ENCODE measurements at places on chromosomes 6 and 20.

- no peak for DNase-seq
Observed at GRCh38 chr6:168625602-168626001, 184.6 kb downstream of the SMOC2 start.

- peak; percentile 83 for DNase-seq
Observed at GRCh38 chr6:134373282-134373922, 55.5 kb upstream of the SGK1 start.

DNA sequence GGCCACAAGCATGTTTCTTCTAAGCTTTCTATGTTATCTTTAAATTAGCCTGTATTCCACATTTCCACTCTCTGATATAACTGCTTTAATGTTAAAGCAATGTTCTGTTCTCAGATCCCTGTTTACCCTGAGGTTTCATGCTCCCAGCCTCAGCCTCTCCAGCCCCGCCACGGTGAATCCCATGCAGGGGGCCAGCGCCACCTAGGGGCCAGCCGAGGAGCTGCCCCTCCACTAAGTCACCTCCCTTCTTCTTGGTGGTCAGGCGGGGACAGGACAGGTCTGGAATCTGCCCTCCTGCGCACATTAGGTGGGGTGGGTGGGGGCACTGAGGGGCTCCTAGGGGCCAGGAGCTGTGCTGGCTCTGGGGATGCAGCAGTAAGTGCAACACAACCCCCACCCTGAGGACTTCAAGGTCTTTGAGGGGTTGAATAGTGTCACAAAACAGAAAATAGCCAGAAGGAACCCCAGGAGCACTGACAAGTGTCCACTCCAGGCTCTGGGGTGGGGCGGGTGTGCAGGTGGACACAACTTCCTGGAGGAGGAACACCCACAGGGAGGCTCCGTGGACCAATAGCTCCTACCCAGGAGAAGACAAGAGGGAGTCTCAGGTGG lies 61.6 kb downstream of the RAB44 start:
- DNase-seq: peak; percentile 81

DNA sequence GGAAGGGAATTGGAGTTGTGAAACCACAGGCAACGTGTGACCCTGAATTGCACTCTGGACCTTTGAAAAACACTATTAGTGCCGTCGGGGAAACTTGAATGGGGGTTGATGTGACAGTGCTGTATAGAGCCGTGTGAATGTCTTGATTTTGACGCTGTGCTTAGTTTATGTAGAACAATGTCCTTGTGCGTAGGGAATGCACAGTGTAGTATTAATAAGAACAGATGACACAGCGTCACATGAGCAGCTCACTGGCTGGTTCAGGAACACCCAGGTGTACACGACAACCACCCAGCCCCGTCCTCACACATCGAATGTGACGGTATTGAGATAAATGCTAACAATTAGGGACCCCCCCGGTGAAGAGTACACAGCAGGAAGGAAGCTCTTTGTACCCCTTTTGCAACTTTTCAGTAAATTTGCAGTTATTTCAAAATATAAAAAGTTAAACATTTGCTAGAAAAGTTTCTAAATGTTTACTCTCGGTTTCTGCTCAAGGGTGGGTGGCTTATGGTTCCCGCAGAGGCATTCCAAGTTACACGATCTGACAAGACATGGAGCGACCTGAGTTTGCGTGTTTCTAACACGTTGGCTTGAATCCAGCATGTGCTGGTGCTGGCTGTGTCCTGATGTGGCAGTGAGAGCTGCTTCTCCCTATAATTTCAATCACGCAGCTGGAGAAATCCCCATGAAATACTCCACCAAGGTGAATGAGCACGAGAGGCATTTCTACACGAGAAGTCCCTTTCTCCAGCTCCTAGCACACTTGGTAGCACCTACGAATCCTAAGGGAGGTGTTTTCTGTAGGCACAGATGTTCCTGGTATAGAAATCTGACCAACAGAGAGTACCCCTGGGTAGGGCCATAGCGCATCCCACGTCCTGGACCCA lies 208.0 kb upstream of the EXOC2 start:
- DNase-seq: no peak

DNA sequence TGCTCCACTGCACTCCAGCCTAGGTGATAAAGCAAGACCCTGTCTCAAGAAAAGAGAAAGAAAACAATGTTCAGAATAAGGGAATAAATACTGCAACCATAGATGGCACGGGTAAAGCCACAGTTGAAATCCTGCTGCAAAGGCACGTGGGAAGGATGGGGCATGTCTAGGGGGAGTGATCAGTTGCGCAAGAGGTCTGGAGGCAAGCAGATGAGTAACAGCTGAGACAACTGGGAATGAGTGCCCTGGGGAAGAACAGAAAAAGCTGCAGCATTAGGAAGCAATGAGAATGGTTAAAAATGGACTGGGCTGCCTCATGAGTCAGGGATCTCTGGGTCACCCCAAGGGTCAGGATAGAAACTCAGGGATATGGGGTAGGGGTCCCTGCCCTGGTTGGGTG lies 96.3 kb downstream of the GMPR start:
- DNase-seq: peak; percentile 96

- no peak for DNase-seq
Observed at GRCh38 chr6:36986704-36987047, 680 bp upstream of the MTCH1 start.

DNA sequence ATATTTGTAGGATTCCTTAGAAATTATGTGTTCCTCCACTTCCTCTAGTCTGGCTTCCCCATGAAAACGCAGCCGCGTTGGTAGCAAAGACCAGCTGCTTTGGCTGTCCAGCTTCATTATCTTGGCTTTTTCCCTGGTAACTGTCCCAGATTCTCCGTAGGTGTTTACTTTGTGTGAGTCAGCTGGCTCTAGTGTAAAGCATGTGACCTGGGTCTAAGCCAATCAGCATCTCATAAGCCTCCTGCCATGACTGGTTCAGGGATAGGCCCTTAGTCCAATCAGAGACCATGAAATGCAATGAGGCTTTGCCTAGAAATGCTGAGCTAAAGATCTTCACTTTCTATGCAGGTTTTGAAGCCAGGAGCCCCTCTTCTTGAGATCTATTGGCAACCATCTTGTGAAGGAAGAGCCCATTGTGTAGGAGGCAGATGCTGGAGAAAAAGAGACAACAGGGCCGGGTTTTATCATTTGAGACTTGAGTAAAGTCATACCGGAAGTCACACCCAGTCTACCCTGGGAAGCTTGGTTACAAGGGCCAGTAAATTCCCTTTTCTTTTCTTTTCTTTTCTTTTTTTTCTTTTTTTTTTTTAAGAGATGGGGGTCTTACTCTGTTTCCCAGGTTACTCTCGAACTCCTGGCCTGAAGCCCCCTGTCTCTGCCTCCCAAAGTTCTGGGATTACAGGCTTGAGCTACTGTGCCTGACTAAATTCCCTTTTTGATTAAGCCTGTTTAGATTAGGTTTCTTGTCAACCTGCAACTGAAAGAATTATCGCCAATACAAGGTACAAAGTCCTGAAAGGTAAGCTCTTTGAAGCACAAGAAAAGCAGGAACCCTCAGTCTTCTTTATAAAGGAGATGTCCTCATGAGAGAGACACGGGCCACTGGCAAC lies 256.5 kb upstream of the RREB1 start:
- peak; percentile 91 for DNase-seq

DNA sequence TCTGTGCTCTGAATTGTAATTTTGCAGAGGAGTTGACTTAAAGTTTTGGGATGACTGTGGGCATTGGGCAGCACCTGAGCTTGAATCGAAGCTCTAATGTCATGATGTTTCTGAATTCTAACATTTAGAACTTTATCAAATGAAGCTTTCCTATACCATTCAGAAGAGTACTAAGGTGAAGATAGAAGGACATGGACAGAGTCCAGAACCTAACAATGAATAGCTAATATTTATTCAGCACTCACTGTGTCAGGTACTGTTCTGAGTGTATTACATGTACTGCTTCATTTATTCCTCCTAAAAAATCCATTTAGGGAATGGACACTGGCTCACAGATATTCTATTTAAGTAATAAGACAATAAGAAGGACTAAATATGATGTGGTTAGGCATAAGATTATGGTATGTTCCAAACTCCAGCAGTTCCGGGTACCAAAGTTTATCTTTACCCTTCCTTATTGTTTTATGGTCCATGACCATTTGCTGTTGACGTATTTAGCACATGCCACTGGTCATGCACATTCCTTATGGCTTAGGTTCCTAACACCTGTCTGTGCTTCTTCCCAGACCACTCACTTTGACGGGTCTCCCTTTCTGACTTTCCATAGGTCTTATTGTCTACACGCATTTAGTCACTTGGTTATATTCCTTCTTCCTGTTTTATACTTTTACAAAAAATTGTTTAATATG lies 20.3 kb downstream of the BCKDHB start:
- no peak for DNase-seq

GRCh38 chr20:48725555-48725991 lies 102.2 kb downstream of the PREX1 start:
- DNase-seq: no peak

- DNase-seq: no peak
Observed at GRCh38 chr6:137265561-137266308, 46.5 kb upstream of the IFNGR1 start.

DNA sequence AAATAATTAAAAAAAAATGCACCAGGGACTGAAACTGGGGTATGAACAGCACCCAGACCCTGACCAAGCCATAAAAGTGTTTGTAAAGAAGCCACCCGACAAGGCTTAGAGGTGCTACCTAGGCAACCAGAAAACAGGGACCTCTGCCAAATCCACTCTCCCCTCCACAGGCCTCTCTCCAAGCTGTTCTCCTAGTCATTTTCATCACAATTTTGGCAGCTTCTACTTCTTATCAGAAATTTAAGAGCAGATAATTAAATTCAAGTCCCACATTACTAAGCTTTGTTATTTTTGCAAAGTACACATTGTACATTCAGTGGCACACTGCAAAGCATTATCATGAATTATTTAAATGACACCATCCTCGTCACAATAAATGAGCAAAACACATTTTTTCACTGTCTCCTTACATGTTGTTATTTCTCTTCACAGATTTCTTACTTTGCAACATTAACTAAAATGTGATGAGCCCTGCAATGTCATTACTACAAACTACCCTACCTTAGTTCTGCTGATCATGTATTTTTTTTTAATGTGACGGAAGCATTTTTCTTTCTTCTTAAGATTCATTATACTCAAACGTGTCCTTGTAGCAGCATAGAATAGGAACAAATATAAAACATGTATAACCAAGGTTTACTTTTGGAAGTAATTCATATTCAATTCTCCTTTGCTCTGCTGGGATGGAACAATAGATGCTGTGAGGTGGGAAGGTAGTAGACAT lies 38.1 kb downstream of the ECT2L start:
- no peak for DNase-seq

DNA sequence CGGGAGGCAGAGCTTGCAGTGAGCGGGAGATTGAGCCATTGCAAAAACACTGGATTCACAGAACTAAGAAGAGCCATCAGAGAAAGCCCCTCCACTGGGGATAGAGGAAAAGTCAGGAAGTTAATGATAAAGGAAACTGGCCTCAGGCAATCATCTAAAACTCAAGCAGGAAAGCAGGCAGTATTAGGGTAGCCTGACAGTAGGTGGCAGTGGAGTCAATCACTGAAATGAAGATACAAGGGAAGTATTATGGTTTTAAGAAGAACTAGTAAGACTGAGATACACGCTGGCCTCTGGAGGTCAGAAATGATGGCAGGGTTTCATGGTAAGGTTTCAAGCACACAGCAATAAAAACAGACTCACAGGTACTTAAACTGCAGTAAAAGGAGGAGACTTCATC lies 578.3 kb downstream of the HACE1 start:
- peak; percentile 11 for DNase-seq

GRCh38 chr6:106287215-106287614 lies 38.3 kb downstream of the ATG5 start:
- DNase-seq: peak; percentile 72

- DNase-seq: no peak
Observed at GRCh38 chr20:16069389-16070010, 503.7 kb downstream of the KIF16B start.

DNA sequence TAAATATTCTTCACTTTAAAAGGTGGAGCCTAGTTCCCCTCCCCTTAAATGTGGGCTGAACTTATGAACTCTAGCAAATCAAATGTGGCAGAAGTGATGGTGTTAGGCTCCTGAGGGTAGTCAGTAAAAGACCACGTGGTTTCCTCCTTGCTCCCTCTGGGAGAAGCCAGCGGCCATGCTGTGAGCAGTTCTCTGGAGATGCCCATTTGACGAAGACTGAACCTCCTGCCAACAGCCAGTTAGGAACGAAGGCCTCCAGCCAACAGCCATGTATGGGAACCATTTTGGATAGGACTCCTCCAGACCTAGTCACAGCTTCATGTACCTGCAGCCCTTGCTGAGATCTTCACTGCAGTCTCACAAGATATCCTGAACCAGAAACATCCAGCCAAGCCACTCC lies 7.6 kb upstream of the MOCS1 start:
- DNase-seq: no peak

GRCh38 chr6:147467428-147467827 lies 41.1 kb upstream of the SAMD5 start:
- no peak for DNase-seq

- DNase-seq: no peak
Observed at GRCh38 chr6:125884634-125885371, 71.8 kb upstream of the HINT3 start.

- DNase-seq: peak; percentile 85
Observed at GRCh38 chr6:116511424-116512110, at the start of gene CALHM5. Gene CALHM5, plus strand, starts transcription at chr6:116511639. Its CDS starts 58 bp downstream, at chr6:116511697.

- no peak for DNase-seq
Observed at GRCh38 chr20:37727957-37728634, 34.3 kb downstream of the CTNNBL1 start.

DNA sequence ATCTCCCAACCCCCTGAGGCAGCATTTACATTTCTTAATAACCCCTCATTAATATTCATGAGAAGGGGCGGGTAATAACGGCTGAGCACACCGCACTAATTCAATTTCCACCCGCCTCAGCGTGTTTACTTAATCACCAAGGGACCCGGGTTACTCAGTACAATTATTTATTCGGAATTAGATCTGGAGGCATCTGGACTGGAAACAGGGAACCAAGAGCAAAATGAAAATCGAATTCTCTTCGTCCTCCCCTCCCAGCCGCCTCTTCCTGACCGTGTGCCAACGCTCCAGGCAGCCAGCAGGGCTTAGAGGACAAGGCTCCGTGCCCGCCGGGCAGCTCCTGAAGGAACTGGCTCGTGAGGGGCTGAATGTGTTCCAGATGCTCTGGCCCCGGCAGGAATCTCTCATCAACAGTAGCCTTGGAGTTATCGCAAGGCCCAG lies 23.5 kb upstream of the CTNNBL1 start:
- no peak for DNase-seq

DNA sequence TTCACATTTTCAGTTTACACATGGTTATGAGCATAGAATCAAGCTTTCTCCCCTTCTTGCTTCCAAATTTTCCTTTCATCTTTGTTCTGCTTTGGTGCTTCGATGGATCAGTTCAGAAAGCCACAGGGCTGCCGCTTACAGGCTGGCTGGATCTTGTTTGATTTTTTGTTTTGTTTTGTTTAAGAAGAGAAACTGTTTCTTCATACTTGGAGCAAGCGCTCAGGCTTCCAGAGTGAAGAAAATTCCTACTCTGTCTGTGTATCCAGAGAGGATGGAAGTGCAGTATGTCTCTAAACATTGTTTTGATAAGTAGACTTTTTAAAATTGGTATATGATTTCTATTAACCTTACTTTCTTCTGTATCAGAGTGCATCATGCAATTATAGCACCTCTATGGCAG lies 66.9 kb downstream of the ARID1B start:
- no peak for DNase-seq
